GM13976 (cell line): ENCODE measurements at places on chromosomes 6 and 20.
A peak's percentile ranks its signal among the peaks of the same experiment; 100 is the strongest.

DNA sequence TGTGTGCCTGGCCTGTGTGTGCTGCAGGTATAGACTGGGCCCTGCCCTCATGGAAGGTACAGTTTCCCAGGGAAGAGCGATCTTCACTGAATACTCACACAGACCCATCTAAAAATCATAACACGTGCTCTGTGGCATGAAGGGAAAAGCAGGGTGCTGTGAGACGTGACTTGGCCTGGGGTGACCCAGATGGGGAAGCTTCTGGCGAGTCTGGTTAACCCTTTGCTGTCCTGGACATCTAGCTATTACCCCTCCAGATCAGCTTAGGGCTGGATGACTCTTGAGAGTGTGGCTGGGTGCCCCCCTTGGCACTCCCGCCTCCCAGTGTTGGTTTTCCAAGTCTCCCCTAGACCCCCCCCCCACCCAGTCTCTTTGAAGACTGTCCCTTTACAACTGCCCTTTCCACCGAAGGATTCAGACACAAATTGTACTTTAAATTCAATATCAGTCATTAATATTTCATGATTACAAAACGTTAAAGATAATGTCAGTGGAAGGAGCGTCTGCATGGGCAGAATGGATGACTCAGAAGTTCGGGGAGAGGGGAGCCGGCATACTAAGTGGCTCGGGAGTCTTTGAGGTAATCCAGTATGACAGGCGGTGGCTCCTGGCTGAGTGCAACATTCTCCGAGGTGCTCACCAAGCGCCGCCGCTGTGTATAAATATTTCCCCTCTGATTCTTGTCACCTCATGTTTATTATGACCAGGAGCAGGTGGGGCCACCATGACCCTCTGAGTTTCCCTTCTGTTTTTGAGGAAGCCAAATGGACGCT is 77.3 kb downstream of the CD40 start:
- no peak for DNase-seq

DNA sequence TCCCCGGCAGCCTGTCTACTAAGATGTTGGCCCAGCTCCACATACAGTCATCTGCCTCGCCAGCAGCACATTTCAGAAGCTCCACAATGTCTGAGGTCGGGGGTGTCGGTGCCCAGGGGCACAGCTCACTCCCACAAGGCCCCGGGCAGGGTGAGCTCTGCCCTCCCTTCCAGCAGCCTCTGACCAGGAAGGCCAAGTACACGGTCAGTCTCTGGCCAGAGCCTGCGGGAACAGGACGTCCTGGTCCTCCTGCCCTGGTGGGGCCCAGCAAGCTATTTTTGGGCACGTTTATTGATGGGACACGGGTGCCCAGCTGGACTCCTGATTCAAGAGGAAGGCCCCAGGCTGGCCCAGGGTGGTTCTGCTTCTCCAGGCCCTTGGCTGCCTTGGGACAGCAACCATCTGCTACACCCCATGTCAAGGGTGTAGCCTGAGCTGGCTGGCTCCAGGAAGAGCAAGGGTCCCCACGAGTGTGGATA is 114.9 kb upstream of the PTPN1 start:
- DNase-seq: no peak

- no peak for DNase-seq
Observed at GRCh38 chr6:112173221-112173804, 81.1 kb downstream of the LAMA4 start.

GRCh38 chr6:46849361-46849690 is 56.1 kb downstream of the MEP1A start:
- DNase-seq: no peak

GRCh38 chr6:69416776-69417175 is 380.0 kb downstream of the LMBRD1 start:
- no peak for DNase-seq

GRCh38 chr20:53922901-53923314 is 147.5 kb downstream of the BCAS1 start:
- peak; percentile 60 for DNase-seq
